NCI-H1092 treated with DMSO at 0.1 percent for 48 hours (cell line): ENCODE measurements at places on chromosomes 4 and X.

- DNase-seq: peak; percentile 53
These were observed 1.2 kb upstream of the NEUROG2 start for GRCh38 chr4:112517067-112517634.

- no peak for DNase-seq
These were observed 70.5 kb upstream of the PRSS48 start for GRCh38 chr4:151206241-151207005.

GRCh38 chrX:16712548-16713155, at the start of gene CTPS2:
Gene CTPS2, minus strand, starts transcription at chrX:16712669. Its CDS starts 9,767 bp downstream, at chrX:16702902.
- peak; percentile 77 for DNase-seq

GRCh38 chrX:10569946-10570345, 50.4 kb downstream of the MID1 start:
- DNase-seq: no peak

DNA sequence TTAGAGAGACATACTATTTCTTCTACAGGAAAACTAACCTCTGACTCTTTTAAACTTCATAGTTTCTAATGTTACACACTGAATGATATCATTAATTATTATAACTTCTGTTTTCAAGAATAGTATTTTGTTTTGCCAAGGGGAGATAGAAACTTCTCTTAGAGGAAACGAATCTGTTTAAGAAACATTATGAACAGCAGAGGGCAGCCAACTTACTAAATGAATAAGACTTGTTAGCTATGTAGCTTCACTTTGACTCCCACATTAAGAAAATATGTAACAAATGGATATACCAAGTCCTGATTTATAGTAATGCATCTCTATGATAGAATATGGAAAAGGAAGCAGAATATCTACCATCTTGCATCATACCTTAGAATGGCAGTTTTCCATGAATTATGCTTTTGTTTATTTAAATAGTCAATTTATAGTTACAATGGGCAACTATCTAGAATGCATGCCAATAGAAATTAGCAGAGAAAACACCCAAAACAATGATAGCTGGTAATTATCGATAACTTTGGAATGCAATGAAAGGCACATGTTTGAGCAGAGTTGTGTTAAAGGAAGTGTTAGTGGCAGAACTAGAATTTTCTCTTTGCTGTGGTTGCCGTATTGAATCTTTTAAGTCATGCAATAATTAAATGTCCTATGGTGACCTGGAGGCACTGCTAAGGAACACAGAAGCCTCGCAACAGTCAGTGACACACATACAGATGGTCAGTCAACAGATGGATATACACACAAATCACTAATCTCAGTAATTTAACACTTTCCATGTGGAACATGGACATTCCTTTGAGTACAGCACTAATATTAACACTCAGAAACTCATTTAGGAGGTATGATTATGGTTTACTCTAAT, 105.7 kb upstream of the PDLIM3 start:
- peak; percentile 72 for DNase-seq

- DNase-seq: no peak
These were observed 32.8 kb upstream of the REST start for GRCh38 chr4:56874923-56875322.

DNA sequence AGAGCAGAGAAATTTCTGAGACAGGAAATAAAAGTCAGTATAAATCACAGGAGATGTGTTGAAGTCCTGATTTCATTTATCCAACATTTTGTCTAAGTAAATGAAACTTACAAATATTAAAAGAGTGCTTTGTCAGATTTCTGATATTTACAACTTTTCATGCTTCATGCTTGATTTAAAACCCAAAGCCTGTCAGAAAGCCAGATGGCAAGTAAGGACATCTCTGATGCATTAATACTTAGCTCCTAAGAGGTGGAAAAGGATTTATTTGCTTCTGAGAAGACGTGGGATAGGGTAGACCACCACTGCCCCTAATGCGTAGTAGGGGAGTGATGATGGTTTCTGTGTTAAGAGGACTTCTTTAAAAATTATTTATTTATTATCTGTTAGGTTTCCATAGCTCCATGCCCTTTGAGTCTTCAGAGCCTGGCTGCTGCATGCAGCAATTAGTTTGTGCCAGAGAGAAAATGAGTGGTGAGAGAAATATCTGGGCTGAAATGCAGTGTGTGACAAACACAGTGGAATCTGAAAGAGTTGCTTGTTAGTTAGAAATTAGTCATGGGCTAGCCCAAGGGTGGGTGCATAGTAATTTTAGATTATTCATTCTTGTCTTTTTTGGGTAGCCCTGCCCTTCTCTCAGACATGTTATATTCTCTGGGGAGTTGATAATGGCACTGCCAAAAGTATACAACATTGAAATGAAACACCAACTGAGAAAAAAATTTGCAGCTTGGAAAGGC, 333.8 kb downstream of the C4orf33 start:
- peak; percentile 29 for DNase-seq

DNA sequence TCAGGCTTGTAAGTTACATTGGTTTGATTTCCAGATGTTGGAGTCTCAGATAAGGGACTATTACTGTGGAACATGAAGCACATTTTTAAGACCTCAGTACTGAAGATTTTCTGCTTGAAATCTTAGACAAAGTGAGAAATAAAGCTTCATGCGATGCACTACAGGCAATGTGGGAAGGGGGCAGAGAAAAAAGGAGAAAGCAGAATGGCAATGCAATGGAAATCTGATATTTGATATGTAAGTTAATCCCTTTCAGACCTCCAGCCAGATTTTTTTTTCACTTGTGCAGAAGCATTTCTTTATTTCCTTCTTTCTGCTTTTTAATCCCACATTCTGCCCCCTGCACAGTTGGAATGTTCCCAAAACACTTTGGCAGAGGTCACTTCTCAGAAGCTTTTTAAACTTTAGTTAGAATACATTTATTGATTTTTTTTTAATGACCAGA, 174.3 kb downstream of the ADGRL3 start:
- DNase-seq: peak; percentile 41

DNA sequence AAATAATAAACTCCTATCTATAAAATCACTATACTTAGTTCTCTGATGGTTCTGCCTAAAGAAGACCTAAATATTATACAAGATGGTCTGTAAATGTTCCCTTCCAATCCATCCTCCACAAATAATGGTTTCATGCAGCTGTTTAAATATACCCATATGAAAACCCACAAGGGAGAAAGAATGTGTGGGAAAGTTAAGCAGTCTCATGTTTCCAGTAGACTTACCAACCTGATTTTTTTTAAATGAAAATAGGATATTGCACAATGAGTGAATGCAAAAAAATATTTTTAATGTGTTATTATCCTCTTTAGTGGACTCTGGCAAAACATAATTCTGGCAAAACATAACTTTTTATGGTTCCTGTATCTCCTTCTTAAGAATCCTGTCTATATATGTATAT, 23.3 kb downstream of the CAMK2D start:
- peak; percentile 39 for DNase-seq

- no peak for DNase-seq
These were observed 836 bp downstream of the GRPR start for GRCh38 chrX:16124201-16124600.

DNA sequence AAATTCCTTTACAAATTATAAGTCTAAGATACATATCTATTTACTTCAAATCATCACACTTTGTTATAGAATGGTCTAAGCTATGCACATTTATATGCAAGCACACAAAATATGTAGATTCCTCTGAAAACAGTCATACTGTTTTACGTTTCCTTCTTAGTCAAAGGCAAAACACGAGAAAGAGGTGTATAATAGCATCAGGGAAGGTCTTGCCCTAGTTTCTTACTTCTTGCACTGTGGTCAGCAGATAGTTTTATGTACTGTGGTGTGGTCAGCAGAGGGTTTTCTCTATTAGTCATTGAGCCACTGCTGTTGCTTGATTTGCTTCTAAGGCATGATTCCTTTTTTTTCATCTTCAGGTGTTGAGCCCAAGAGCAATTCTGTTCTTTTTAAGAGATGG, 117.7 kb downstream of the ADAM29 start:
- DNase-seq: no peak

DNA sequence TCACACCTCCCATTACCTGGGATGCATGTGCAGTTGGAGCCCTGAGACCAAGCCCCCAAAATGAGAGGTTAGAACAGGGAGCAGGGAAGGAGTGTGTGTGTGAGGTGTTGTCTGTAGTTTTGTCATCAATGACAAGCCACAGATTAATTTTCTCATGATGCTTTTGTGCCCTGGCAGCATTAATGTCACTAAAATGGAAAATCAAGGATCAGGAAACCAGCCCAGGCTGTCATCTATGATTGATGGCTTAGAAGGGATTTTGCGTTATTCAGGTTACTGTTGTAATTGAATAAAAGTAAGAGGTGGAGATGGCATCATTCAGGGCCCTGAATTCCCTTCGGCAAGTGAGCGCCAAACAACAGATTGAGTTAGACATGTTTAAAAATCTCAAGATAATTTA, 130.5 kb upstream of the C1QTNF7 start:
- no peak for DNase-seq

DNA sequence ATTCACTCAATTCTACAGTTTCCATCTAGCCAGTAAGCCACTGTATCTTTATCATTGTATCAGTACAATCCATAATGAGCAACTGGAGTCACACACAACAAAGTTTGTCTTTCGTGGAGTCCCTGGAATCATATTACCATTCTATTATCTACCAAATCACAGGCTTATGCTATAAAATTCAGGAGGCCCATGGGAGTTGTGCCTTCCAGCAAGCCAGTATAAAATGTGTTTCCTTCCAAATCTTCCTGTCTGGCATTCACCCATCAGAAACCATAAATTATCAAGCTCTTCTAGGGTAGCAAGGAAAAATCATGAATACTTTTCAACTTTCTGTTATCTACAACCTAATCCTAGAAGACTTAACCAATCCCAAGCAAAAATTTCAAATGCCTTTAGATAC, 1383.3 kb upstream of the PCDH7 start:
- no peak for DNase-seq

DNA sequence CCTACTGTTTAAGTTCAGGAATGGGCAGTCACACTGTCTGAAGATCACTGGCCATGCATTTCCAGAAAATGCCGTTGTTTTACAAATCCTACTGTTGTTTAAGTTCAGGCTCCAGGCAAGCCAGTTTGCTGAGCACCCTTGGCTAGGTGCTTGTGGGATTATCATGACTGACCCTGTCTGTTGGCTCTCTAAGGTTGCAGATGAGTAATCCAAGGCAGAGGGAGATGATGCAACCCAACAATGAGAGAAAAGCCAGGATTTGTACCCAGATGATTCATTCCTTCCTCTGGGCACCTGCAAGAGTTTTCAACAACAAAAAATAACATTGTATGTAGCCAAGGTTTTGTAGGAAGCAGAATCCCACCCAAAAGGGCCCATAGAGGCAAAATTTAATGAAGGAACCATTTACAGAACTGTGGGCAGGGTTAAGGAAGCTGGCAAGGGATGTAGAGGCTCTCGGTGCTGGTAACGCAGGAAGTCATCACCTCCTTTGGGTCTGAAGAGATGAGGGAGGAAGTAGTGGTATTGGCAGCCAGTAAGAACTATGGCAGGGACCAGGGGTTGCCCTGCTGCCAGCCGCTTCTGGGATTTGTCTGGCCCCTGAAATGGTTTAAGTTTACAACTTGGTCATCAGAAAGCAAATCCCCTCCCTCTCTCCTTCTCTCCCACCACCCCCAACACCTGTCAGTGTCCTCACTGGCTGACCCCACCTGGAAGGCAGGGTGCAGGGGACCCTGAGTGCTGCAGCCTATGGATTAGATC, 54.8 kb downstream of the MSX1 start:
- DNase-seq: no peak

DNA sequence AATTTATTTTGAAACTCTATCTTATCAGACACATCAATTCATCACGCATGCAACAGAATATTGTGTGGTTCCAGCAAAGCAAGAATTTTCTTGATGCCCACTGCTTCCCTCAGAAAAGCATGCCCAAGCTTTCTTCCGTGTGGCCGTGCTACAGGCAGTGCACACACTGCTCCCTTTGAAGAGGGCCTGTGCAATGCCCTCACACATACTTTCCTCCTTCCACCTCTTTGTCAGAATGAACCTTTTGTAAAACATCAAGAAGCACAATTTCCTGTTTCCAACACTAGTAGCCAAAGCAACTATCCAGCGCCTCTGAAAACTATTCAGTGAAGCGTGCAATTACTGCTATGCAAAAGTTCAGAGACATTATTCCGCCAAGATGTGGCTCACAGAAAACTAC, 201.7 kb downstream of the NLGN4X start:
- DNase-seq: no peak

- no peak for DNase-seq
These were observed 34.1 kb downstream of the HTRA3 start for GRCh38 chr4:8303485-8304281.

DNA sequence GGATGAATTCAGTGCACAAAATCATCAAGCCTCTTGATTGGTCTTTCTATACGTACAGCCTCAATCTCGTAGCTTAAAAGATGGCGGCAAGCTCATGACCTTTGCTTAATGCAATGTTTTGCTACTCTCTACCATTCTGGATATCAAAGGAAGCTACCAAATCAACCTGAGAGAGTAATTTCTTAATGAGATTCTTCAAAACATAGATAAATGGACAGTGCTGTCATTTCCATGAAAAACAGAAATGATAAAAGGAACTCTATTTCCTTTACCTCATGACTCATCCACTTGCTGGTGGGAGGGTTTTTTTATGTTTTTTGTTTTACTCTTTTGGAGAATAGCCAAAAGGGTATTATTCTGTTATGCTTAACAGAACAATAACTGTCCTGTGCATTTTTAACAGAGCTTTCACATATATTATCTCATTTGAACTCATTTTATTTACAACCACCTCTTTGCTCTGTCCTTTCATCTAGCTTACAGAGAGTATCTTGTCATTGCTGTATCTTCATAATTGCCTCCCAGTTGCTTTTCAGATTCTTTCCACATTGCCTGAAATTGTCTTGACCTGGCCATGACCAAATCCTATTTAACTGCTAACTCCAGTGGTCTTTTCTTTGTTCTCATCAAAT, 138.6 kb upstream of the GPR101 start:
- DNase-seq: no peak

GRCh38 chr4:80196922-80197573, at the start of gene PRDM8:
Gene PRDM8, plus strand, starts transcription at chr4:80197503. Its CDS starts 2,578 bp downstream, at chr4:80200081.
- peak; percentile 65 for DNase-seq

GRCh38 chr4:184389978-184390900, 84.1 kb downstream of the IRF2 start:
- no peak for DNase-seq

GRCh38 chr4:138951764-138952163, 63.8 kb upstream of the NOCT start:
- no peak for DNase-seq

DNA sequence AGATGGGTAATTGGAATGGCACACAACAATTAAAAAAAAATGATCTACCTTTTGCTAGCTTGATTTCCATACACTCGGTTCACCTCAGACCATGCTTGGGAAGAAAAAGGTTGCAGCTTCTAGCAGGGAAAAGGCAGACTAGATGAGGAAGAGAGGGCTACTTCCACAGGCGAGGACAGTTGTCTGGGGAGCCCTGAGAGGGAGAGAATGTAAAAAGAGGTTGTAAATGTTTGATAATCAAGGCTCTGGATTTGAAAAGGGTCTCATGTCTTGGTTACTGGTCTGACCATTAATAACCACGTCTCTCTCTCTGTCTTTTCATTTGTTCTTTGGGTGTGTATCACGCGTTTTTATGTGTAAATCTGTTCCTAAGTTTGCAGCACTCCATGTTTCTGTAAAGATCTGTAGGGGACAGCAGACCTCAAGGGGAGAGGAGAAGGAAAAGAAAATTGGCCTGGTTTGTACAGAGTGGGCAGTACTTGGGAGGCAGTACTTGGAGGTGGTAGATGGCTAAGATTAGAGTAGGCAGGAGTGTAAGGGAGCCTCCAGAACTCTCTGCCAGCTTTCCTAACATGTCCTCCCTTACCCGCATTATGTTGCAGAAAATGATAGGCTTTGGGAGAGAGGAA, 750 bp downstream of the ARMCX5 start:
- DNase-seq: peak; percentile 21
